Activated T-helper 1 cell treated with anti-CD3 and anti-CD28 coated beads, Interleukin-12 subunit alpha, Interleukin-12 subunit beta, Interleukin-2, Interleukin-4 antibody, amounts not matched to agents 30 ng/mL and 10 ng/mL and 1 ng/mL, durations not matched to agents 14 hours and 24 hours and 36 hours (primary cell): ENCODE measurements at places on chromosomes 5 and 9. TPM values are rescaled to one million over a fixed set of nuclear protein-coding genes. Genes with fewer than 3 reads are reported as not detected.

DNA sequence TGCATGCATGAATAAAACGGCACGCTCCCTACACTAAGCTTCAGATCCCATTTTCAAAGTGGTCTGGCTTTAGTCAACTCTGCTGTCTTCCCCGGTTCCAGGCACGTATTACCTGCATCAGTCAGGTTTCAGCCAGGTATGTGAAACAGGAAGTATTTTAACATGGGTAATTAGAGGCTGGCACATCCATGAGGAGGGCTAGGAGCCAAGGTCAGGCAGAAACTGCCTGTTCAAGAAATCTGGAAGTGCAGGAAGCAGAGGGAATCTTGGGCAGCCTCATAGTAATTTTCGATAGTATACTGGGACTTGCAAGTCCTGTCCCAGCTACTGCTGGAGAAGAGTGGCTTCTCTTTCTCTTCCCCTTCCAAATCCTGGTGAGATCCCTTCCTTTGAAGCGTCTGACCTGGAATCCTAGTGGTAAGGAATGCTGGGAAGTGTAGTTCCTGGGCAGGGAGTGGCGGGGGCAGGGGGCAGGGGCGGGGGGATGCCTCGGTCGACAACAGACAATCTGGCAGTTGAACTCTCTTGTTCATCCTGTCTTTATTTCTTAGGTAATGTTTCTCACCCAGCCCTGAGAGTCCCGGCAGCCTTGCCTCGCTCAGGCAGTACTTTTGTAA lies 403.1 kb downstream of the TLE4 start:
- DNase-seq, result no peak
- peaks cover 2% of the 10 kb centered on the region for H3K27me3 ChIP-seq
- no peak overlapping the region for H3K27ac ChIP-seq
- no peak overlapping the region for H3K4me3 ChIP-seq

DNA sequence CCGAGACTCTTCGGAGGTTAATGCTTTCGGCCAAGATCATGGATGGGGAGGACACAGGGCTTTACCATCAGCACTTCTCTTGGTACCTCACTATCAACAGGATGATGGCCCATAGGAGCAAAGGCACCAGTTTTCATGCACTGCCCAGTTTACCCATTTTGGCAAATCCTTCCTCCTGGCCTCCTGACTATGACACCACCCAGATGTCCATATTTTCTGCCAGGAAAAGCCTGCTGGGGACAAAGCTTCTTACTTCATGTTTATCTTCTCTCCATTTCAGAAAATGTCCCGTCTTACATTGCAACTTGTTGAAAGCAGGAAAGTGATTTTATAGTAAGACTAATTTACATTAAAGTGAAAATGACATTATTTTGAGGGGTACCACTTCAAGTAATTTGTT lies 61.4 kb upstream of the GAS1 start:
- no peak for DNase-seq
- no peaks in the 10 kb centered on the region for H3K36me3 ChIP-seq
- H3K27ac ChIP-seq, result no peak overlapping the region
- H3K4me1 ChIP-seq, result no peaks in the 10 kb centered on the region
- H3K27me3 ChIP-seq, result no peaks in the 10 kb centered on the region
- H3K4me3 ChIP-seq, result no peak overlapping the region

Gene HSD17B3
- not detected in 2 replicates for total RNA-seq

GRCh38 chr5:85069659-85070640 lies 685.3 kb upstream of the EDIL3 start:
- no peaks in the 10 kb centered on the region for H3K27me3 ChIP-seq
- H3K27ac ChIP-seq, result no peak overlapping the region
- no peaks in the 10 kb centered on the region for H3K36me3 ChIP-seq
- no peaks in the 10 kb centered on the region for H3K4me1 ChIP-seq
- DNase-seq, result no peak
- H3K4me3 ChIP-seq, result no peak overlapping the region

DNA sequence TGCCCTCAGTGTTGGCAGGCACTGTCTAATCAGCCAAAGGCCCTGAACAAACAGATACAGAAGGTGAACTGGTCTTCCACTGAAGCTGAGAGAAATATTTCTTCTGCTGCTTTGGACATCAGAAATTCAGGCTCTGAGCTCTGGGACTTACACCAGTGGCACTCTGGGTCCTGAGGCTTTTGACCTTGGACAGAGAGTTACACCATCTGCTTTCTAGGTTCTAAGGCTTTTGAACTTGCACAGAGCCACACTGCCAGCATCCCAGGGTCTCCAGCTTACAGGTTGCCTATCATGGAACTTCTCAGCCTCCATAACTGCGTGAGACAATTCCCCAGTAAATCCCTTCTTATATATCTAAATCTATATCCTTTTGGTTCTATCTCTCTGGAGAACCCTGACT lies 326.7 kb downstream of the MLLT3 start:
- H3K4me1 ChIP-seq, result peaks cover 5% of the 10 kb centered on the region
- H3K27me3 ChIP-seq, result peaks cover 2% of the 10 kb centered on the region
- no peak overlapping the region for H3K27ac ChIP-seq
- DNase-seq, result no peak
- peaks cover 4% of the 10 kb centered on the region for H3K36me3 ChIP-seq
- H3K4me3 ChIP-seq, result no peak overlapping the region

Gene SMIM33
- 0.29 and 0.39 TPM in 2 replicates for total RNA-seq

DNA sequence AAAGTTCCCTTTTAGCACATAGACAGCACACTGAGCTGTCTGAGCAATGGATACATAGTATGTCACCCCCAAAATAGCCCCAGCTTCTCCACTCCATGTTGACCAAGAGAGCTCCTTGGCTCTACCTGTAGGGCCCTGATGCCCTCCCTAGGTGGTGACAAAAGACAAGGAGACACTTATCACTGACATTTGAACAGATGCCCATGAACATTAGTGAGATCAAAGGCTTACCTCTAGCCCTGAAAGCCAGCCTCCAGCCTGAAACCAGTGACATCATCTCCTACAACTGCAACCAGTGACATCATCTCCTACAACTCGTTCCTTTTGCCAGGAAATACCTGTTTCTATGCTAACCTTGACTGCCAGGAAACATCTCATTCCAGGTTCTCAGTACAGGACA lies 122.7 kb downstream of the FSTL4 start:
- H3K36me3 ChIP-seq, result no peaks in the 10 kb centered on the region
- no peak overlapping the region for H3K27ac ChIP-seq
- H3K4me3 ChIP-seq, result no peak overlapping the region
- H3K4me1 ChIP-seq, result no peaks in the 10 kb centered on the region
- no peak for DNase-seq

- no peak overlapping the region for H3K27ac ChIP-seq
- DNase-seq, result no peak
- no peak overlapping the region for H3K4me3 ChIP-seq
- H3K36me3 ChIP-seq, result peaks cover 17% of the 10 kb centered on the region
Measured at GRCh38 chr5:154274828-154275185, 84.3 kb downstream of the GALNT10 start.

GRCh38 chr5:72108202-72109061 lies 1.2 kb downstream of the MAP1B start:
- peak overlapping the region; percentile 57 for H3K4me3 ChIP-seq
- H3K27ac ChIP-seq, result no peak overlapping the region
- H3K36me3 ChIP-seq, result no peaks in the 10 kb centered on the region
- no peak for DNase-seq

DNA sequence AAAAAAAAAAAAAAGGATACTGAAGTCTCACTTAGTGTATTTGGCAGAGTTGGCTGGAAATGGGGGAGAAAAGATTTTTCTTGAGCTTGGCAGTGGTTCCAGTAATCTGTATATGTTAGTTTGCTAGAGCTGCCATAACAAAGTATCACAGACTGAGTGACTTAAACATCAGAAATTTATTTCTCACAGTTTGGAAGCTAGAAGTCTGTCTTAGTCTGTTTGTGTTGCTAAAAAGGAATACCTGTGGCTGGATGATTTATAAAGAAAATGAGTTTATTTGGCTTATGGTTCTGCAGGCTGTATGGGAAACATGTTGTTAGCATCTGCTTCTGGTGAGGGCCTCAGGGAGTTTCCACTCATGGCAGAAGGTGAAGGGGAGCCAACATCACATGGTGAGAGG lies 89.6 kb upstream of the CEP78 start:
- no peak overlapping the region for H3K27ac ChIP-seq
- H3K27me3 ChIP-seq, result no peaks in the 10 kb centered on the region
- no peaks in the 10 kb centered on the region for H3K4me1 ChIP-seq
- DNase-seq, result no peak
- H3K4me3 ChIP-seq, result no peak overlapping the region

Gene ADRB2
- total RNA-seq, result 0.83 and 0.93 TPM in 2 replicates

- peaks cover 44% of the 10 kb centered on the region for H3K4me1 ChIP-seq
- H3K36me3 ChIP-seq, result no peaks in the 10 kb centered on the region
- DNase-seq, result no peak
Measured at GRCh38 chr5:138458384-138458783, 6.9 kb upstream of the EGR1 start.

DNA sequence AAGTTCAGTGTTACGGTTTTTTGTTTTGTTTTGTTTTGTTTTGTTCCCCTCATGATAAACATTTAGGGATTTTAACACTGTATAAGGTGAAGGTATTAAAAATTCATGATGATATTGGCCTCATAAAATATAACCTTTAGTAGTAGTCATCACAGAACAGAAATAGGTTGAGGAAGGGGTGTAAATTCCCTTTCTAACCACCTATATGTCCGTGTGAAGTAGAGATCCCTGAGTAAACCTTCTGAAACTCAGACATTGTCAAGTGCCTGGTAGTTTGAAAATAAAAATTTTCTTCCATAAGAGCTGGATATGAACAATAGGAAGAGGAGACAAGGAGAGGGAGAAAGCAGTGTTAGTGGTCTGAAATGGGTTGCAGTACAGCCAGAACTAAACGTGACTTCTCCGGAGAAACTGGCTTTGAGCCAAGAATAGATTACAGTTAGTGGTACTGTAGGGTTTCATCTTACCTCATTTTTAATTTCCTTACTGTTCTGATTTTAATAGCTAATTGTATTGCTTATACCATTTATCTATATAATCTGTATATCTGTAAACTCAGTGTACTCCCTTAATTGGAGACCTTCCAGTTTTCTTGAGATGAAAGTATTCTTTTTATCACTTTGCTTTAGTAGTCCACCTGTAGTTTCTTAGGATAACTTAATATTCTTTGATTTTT lies 18.3 kb downstream of the UGCG start:
- peak overlapping the region; percentile 65 for H3K4me3 ChIP-seq
- H3K36me3 ChIP-seq, result peaks cover 29% of the 10 kb centered on the region
- peaks cover 4% of the 10 kb centered on the region for H3K27me3 ChIP-seq
- no peak for DNase-seq
- H3K27ac ChIP-seq, result peak overlapping the region; percentile 86
- peaks cover 67% of the 10 kb centered on the region for H3K4me1 ChIP-seq

Gene NME5
- not detected in 2 replicates for total RNA-seq

- H3K4me3 ChIP-seq, result no peak overlapping the region
- H3K4me1 ChIP-seq, result peaks cover 24% of the 10 kb centered on the region
- H3K36me3 ChIP-seq, result peaks cover 54% of the 10 kb centered on the region
- H3K27ac ChIP-seq, result peak overlapping the region; percentile 15
- no peaks in the 10 kb centered on the region for H3K27me3 ChIP-seq
- DNase-seq, result no peak
Measured at GRCh38 chr9:4994166-4994890, 9.3 kb downstream of the JAK2 start.

Gene SLC6A7
- total RNA-seq, result not detected in 2 replicates
